A172 (cell line): ENCODE measurements at places on chromosomes 16 and 17. TPM values are rescaled to one million over a fixed set of nuclear protein-coding genes. Genes with fewer than 3 reads are reported as not detected.

DNA sequence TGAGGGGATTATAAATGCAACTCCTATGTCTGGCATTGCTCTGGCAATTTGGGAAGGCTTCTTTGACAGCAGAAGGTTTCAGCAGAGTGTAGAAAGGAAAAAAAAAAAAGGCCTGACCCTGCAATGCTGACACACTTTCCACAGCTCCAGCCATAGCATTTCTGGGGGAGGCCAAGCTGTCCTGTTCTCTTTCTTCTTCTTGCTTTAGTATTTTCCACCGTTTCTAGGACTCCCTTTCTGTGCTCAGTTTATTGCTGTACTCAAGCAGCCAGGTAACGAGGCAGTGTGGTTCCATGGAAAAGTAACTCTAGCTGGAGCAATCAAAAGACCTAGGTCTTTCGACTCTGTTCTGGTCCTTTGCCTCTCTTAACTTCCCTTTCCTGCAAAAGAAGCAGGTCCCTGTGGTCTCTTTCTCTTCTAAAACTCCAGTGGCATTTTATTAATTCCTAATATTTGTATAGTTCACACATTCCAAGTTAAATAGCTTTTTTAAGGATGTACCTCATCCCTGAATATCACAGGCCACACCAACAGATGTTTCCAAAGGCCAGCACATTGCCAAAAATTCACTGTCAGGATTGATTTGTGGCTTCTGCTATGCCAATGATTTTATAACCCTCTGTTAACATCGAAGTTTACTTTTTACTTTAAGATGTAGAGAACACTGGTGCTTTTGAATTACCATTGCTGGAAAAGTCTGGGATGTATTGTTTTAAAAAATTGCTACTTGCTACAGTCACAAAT, 90.3 kb upstream of the BCAR1 start:
- DNase-seq: no peak

DNA sequence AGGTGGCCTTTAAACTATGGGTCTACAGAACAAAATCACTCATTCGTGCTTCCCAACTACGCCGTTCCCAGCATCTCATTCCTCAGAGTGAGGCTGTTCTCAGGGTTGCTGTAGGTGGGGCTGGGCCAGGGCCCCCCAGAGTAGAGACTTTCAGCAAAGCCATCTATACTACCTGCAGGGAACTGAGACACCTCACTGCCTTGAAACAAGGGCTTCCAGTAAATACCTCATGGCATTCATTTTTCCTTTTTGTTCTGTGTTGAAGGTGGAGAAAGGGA, 4.2 kb upstream of the SDK2 start:
- DNase-seq: no peak

- no peak for DNase-seq
Observed at GRCh38 chr17:4588391-4588790, 4.1 kb downstream of the SMTNL2 start.

The ATP1B2 gene
- total RNA-seq: not detected in 2 replicates

The LRRC46 gene
- 0.62 and 1.6 TPM in 2 replicates for total RNA-seq

The QPRT gene
- 83.7 and 122 TPM in 2 replicates for total RNA-seq
